ENCODE measurements at places on chromosomes 12 and 14.
A peak's percentile ranks its signal among the peaks of the same experiment; 100 is the strongest.

- no peak for DNase-seq
Measured at GRCh38 chr12:122995503-122996187, 15.2 kb downstream of the ARL6IP4 start.

DNA sequence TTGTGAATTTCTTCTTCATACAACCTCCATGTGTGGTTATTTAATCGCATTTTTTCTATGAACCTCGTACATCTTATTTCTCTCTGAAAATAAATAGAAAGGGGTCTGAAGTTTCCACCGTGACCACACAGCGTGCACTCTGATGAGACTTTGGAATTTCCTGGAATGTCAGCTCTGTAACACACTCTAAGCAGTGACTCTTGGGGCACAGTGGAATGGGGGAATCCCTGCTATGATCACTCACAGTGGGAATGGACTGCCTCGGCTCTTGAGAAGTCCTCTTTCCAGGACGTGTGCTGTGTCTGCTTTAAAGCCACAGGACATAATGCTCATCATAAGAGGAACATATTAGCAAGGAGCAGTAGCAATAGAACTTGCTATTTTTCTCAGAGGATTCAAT is 416.2 kb downstream of the EGLN3 start:
- no peak for DNase-seq

- DNase-seq = peak; percentile 6
Measured at GRCh38 chr12:74538491-74539258, 1.0 kb downstream of the ATXN7L3B start.

DNA sequence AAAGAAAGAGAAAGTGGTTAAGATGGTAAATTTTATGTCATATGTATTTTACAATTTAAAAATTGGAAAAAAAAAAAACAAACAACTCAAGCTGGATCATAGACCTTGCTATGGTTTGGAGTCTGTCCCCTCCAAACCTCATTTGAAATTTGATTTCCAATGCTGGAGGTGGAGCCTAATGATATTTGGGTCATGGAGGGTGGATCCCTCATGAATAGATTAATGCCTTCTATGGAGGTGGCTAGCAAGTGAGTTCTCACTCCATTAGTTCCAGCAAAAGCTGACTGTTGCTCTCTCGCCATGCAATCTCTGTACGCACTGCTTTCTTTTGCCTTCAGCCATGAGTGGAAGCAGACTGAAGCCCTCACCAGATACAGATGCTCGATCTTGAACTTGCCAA is 22.2 kb upstream of the AP4S1 start:
- DNase-seq = no peak

GRCh38 chr14:31465111-31465510 is 7.8 kb upstream of the DTD2 start:
- DNase-seq = no peak

- DNase-seq = no peak
Measured at GRCh38 chr12:15987696-15988095, 76.6 kb downstream of the DERA start.

GRCh38 chr12:84910549-84911241 is 1.9 kb downstream of the SLC6A15 start:
- no peak for DNase-seq

DNA sequence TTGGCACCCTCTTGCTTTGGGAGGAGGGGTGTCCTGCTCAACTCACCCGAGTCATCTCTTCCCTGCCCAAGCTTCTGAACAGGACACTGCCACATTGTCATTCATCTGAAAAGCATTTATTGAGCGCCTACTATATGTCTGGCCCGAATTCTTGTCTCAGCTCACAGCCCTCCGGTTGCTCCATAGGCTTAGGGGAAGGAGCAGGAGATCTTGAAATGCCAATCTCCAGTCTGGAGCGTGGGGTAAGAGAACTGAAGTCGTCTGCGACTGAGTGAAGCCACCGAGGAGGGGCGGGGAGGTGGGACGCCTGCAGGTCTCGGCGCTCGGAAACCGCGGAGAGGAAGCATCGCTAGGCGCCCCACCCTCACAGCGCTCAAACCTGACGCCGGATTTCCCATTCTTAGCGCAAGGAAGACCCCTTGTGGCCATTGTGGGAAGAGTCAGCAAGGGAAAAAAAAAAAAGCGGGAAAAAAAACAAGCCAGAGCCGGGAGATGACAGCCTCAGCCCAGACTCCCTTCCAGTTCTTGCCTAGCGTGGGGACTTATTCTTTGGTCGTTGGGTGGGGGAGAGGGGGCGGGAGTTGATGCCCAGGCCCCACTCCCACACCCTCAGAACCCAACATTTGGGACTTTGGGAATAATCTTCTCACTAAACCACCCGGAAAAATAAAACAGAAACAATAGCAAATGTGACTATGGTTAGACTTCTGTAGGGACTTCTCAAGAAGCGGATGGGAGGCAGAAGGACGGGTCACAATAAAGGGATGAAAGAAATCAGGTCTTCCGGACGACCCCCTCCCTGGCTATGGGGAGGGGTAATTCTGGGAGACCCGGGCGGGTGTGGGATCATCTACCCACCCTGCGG is 28.2 kb upstream of the SMUG1 start:
- peak; percentile 64 for DNase-seq

GRCh38 chr14:45249856-45250575 is 3.0 kb downstream of the MIS18BP1 start:
- no peak for DNase-seq

- DNase-seq = no peak
Measured at GRCh38 chr12:32104572-32105355, 1.9 kb upstream of the BICD1 start.

DNA sequence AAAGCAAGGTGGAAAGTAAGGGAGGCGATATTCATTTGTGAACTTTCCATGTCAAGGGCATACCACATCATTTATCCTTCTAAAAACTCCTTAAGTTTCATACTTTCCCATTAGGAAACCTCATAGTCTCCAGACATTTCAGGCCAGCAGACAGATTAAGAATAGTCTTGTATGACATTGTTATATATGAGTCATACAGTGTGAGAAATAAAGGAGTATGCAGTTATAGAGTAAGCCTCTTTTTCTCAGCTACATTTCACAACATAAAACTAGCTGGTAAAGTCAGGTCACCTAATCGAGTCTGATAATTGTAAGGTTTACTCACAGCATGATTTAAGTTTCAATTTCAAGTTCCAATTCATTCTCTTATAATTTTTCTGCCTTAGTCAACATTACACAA is 164.3 kb downstream of the GRIP1 start:
- DNase-seq = no peak

DNA sequence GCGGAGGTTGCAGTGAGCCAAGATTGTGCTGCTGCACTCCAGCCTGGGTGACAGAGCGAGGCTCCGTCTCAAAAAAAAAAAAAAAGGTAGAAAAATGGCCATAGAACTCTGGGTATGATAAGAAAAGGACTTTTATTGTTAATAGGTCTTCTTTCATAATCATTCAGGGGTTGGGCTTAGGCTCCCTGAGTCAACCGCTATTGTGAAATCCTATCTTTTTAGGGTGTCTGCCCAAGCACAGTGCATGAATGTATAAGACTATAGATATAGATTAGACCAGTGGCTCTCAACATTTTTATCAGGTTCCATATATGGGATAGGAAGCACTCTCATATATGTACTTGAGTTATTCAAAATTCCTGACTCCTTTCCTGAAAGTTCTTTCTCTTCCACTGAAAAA is 48.7 kb upstream of the USP15 start:
- no peak for DNase-seq

- DNase-seq = peak; percentile 85
Measured at GRCh38 chr14:90256354-90257131, at the start of gene PSMC1. Gene PSMC1, plus strand, starts transcription at chr14:90256553. Its CDS starts 45 bp downstream, at chr14:90256598.

GRCh38 chr14:21680072-21680471 is 6.5 kb upstream of the OR4E1 start:
- DNase-seq = no peak

DNA sequence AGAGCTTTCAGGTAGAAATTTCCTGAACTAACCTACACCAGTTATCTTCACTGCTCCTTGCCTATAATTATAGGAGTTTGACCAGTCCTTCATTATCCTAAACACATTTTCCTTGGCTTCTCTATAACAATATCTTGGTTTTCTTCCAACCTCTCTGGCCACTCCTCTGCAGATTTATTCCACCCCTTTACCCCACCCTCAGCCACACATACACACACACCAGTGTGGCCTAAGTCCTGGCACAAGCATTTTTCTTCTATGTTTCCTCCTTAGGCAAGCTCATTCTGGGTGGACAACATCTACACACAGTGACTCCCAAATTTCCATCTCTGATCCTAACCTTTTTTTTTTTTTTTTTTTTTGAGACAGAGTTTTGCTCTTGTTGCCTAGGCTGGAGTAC is 25.1 kb downstream of the CDK17 start:
- DNase-seq = no peak

DNA sequence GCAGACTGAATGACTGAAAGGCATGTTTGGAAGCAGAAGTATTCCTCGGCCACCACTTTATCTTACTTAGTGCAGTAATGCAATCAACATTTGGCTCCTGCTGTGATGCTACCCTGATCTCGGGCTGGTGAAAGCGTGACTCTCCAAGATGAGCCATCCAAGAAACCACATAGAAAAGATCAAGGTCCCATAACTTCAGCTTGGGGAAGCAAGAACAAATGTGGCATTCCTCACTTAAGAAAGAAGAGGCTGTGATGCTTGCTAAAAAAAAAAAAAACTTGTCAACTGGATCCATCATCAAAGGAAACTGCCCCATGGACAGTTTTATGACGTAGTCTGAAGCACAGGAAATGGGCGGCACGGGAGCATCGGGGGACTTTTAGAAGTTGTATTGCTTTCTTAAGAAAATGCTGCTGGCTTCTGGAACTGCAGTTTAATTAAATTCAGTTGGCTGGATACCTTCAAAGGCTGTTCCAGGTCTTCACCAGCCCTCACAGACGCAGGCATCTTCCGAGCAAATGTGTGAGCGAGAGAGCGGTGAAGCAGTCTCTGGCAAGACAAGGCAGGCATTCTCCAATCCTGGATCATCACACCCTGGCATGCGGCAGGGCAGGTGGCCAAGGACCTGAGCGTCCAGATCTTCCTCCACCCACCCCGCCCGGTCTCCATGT is 38.2 kb upstream of the MAP1LC3B2 start:
- no peak for DNase-seq

- no peak for DNase-seq
Measured at GRCh38 chr12:112842441-112842840, 50.9 kb downstream of the RPH3A start.

DNA sequence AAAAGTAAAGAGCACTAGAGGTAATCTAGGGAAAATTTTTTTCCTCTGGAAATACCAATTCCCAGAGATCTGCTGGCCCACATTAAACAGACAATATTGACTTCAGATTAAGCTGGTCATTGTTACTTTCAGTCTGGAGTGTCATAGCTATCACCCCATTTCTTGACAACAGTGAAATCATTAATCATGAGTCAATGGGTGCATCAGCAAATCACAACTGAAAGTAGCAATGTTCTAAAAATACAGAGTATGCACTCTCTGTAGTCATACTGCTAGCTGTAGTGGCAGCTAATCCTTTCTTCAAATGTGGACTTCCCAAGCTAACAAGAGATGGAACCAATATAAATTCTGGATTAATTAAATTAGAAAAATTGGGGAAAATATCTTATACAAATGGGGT is 129.9 kb downstream of the CPNE8 start:
- DNase-seq = no peak

DNA sequence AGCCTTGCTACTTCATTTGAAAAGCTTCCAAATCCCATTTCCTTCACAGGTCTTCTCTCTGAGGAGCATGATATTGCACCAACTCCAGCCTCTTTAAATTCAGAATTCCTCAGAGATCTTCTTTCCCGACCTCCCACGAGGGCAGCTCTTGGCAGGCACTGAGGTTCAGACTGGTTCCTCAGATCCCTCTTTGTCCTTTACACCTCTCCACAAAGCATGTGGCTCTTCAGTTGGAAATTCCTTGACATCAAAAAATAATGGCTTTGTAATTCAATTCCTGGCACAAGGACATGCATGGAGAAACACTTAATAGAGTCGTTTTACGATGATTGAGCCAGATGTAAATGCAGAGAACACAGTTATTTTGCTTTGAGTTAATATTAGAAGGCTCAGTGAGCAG is 63.2 kb upstream of the TMX1 start:
- DNase-seq = no peak

GRCh38 chr14:105857826-105858675 is 331.7 kb downstream of the TMEM121 start:
- DNase-seq = no peak

DNA sequence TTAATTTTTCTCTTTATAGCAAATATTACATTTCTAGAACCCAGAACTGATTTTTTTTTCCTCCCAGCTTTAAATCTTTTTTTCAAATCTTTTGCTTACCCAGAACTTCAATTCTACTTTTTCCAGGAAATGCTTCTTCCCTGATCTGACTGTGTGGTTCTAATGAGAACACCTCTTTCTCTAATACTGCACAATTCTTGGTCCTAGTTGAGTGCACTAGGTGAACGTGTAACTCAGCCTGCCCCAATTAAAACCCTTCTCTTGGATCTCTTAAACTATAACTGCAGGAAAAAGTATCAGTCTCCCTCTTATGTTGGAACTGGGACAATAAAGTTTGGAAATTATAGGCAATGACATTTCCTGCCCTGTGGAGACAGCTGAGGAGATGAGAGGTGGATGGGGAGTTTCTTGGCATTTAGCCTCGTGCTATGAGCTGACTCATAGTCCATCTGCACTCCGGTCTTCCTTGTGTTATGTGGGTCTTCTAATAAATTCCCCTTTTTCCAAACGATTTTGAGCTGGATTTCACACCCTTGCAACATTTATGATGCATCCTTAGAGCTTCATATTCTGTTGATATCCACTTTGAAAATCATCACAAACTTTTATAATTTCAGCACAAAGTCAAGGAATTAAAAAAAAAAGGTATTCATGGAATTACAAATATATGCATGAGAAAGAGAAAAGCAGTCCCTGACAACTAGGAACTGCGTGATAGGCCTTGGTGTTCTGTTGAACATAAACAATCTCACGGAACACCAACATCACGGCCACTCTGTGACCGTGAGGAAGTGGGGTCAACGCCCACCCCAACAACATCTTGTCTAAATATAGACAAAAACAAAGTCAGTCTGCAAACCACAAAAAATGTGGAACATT is 52.4 kb downstream of the BRMS1L start:
- no peak for DNase-seq

DNA sequence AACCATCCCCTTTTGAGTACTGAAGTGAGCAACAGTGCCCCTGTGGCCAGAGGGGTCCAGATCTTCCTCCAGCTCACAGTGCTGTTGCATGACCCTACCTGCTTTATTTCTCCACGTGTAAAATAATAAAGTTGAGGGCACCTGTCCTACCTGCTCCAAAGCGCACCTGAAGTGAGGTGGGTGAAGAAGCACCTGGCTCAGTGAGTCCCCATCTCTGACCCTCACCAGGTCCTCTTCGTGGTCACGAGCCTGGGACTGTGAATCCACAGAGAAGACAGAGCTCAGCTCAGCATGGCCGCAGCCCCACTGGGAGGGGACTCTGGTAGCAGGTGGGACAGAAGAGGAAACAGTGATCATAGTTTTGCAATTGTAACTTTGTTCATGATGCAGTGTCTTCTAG is 976.7 kb upstream of the TMEM132C start:
- DNase-seq = no peak

- no peak for DNase-seq
Measured at GRCh38 chr12:50442178-50442908, 41.7 kb downstream of the LARP4 start.

DNA sequence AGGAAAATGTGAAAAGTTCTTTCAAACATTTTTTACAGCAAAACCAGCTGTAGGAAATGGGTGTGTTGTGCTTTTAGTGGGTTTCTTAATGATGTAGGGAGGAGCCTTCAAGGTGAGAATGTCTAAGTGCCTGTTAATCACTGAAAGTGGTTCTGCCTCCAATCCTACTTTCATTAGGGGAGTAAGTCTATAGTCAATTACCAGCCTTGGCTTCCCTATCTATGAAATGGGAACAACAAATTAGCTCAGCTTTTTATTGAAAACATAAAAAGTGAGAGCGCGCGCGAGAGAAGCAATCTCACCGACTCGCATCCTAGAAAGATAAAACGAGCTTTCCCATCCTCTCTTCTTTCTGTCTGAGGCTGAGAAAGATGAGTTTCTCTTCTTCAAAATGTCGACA is 140.0 kb upstream of the LHX5 start:
- DNase-seq = no peak
